Mononuclear cell (primary cell): ENCODE measurements at places on chromosomes 2 and 18. TPM values are rescaled to one million over a fixed set of nuclear protein-coding genes. Genes with fewer than 3 reads are reported as not detected.

Gene SKOR2
- not detected for total RNA-seq

Gene POTEC
- total RNA-seq, result not detected

Gene FAM161A
- total RNA-seq, result 0.52 TPM

Gene CAPN14
- total RNA-seq, result 0.21 TPM

Gene FBXO36
- 1.0 TPM for total RNA-seq

Gene DES
- total RNA-seq, result 1.3 TPM

Gene G6PC2
- total RNA-seq, result not detected

Gene AQP4
- total RNA-seq, result not detected

Gene TRIM43B
- not detected for total RNA-seq

Gene RAB27B
- 14.3 TPM for total RNA-seq

Gene HOXD1
- not detected for total RNA-seq

Gene PTPRM
- total RNA-seq, result 8.0 TPM

Gene CCT7
- total RNA-seq, result 66.3 TPM

Gene ALPI
- not detected for total RNA-seq

Gene SMC6
- total RNA-seq, result 9.2 TPM
